ENCODE measurements at places on chromosomes 4 and X.

GRCh38 chr4:151276787-151277562 is at the start of gene PRSS48:
PRSS48 (plus strand) TSS chr4:151277161; CDS start chr4:151277173, 12 bp downstream.
- DNase-seq: no peak

- DNase-seq: no peak
Measured at GRCh38 chr4:16818005-16818404, 80.4 kb downstream of the LDB2 start.

GRCh38 chr4:100422894-100423293 is 94.9 kb downstream of the EMCN start:
- no peak for DNase-seq

DNA sequence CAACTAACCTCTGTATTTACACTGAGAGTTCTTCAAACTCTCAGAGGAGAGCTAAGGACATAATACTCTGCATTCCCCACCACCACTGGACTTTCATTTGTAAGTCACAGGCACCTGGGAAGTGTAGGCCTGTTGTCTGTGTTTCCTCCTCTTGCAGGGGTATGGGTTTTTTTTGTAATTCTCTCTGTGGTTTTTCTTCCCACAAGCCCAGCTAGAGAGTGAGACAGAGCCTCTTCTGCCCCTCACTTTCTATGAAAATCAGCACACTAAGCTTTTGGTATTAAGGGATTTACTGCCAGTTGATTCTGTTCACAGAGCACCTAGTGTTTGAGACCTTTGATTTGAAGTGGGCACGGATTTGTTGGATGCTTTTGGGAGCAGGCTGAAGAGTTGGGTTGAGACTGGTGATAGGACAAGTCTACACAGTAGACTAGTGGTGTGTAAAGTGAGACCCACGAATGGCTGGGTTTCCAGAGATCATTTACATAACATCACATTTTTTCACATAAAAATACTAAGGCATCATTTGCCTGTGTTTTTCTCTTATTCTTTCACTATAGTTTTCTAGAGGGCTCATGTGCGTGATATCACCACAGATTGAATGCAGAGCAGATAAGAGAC is 28.9 kb upstream of the WDR17 start:
- DNase-seq: no peak

DNA sequence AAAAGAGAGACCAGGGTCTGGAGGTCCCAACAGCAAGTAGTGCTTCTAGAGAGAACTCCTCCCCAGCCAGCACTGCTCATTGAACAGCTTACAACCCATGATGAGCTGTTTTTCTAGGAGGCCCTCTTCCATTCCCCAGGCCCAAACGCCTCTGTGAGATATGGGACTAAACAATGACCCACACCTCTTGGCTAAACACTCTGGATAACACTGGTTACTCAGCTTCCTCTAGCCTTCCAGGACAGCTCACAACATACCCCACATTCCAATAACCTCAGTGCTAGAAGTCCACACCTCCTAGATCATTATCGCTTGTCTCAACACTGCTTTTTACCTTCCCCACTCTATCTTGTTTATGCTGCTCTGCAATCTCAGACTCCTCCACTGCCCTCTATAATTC is 35.4 kb upstream of the PGRMC2 start:
- no peak for DNase-seq

DNA sequence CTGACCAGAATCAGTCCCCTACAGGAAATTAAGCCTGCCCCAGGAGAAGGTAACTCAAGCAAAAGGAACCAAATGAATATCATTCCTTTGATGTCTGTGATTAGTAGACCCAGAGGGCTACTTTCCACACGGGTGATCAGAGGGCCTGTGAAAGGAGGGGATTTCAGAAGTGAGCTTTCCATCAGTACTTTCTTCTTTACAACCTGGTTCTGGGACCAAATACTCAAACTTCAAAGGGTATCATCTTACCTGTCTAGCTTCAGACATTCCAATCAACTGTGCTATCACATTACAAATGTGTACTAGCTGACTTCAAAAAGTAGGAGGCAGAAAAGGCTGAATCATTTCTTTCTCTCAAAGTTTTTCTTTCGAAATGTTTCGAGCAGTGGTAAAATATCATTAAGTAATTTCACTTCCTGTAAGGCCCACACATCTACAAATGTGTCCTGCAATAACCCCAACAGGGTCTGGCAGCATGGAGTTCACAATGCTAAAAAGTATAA is 23.9 kb downstream of the ACSL4 start:
- DNase-seq: no peak

- DNase-seq: no peak
Measured at GRCh38 chrX:110847334-110847733, 51.7 kb upstream of the CHRDL1 start.

GRCh38 chr4:106914223-106914622 is 121.9 kb downstream of the DKK2 start:
- DNase-seq: no peak

GRCh38 chr4:7741946-7742806 is 197.5 kb downstream of the AFAP1 start:
- DNase-seq: no peak

DNA sequence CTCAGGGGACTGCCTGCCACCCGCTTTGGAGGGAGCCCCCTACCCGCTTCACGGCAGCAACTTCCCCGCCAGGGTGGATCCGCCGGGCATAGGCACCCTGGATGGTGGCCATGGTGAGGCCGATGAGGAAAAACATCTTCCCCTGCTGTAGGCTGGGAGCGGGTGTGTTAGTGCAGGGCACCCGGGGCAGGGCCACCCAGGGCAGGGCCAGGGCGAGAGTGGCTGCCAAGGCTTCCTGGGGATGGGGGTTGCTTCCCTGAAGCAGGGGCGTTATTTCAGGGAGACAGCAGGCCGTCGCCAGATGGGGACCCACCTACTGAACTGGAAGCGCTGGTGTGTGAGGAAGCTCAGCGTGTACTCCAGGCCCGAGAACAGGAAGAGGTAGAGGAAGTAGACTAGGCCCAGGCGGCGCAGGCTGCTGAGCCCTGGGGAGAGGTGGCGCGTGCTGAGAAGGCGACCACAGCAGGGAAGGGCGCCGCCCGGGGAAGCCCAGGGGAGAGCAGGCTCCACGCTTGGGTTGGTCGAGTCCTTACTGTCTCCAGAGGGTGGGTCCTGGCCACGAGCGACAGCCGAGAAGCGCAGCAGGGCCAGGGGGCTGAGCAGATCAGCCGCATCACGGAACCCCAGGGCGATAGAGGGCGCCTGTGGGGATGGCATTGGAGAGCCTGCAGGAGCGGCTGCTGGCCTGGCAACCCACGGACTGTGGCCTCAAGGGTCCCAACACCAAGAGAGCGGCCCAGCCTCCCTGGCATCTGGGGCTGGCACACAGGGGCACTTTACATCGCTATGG is 31.5 kb downstream of the NOP14 start:
- DNase-seq: no peak

- DNase-seq: no peak
Measured at GRCh38 chr4:123786920-123787319, 390.3 kb downstream of the SPRY1 start.

DNA sequence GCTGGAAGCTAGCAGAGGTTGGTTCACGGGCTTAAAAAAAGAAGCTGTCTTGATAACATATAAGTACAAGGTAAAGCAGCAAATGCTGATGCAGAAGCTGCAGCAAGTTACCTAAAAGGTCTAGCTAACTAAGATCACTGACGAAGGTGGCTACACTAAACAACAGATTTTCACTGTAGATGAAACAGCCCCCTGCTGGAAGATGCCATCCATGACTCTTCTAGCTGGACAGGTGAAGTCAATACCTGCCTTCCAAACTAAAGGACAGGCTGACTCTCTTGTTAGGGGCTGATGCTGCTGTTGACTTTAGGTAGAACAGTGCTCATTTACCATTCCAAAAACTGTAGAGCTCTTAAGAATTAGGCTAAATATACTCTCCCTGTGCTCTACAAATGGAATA is 99.5 kb downstream of the FBXW7 start:
- DNase-seq: no peak

DNA sequence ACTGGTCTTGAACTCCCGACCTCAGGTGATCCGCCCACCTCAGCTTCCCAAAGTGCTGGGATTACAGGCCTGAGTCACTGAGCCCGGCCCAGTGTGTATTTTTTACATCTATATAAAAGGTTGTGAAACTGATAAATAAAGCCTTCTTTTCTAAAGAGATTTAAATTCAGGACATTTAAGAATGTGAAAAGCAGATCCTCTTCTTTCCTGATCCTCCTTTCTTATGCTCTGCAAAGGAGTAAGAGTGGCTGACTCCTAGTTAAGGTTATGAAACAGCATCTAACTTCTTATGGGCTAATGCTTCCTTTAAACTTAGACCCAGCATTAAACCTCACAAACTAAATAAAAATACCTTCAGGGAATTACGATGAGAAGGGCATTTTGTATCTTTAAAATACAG is 197.7 kb upstream of the MAB21L2 start:
- DNase-seq: no peak

GRCh38 chr4:169062897-169063244 is 52.8 kb upstream of the CBR4 start:
- DNase-seq: no peak

- no peak for DNase-seq
Measured at GRCh38 chrX:41351923-41352322, 18.0 kb downstream of the DDX3X start.

- no peak for DNase-seq
Measured at GRCh38 chrX:35699642-35700041, 98.5 kb upstream of the MAGEB16 start.

- no peak for DNase-seq
Measured at GRCh38 chrX:1011691-1012283, 200.7 kb downstream of the CRLF2 start.

- DNase-seq: no peak
Measured at GRCh38 chr4:161303551-161303950, 860.2 kb downstream of the FSTL5 start.

DNA sequence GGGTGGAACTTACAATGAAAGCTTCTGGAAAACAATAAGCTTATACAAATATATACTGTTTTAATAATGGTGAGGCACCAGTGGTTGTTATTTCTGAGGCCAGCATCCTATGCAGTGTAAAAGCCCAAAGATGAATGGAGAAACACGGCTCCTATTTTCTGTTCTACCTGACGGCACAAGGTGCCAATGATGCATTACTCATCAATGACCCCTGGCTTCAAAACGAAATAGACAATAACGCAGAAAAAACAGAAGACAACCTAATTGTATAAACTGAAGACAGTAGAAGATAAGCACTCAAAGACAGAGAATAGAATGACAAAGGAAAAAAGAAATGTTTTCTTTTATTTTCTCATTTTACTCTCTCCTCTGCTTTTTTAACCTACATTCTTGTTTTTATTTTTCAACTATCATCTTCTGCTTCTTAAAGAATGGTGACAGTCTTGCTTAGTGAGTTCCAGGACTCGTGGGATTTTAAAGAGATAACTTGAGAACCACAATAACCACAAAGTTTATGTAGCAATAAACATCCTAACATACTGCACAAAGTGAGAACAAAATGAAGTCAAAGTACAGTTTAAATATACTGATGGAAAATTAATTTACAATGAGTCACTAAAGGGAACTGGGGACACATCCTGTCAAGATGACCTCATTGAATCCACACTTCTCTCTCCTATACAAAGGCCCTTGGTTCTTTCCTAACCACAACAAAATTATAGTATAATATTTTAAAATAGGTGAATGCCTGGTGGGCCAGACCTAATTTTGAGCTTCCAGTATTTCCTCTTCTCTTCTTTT is 169.8 kb downstream of the BTC start:
- no peak for DNase-seq

DNA sequence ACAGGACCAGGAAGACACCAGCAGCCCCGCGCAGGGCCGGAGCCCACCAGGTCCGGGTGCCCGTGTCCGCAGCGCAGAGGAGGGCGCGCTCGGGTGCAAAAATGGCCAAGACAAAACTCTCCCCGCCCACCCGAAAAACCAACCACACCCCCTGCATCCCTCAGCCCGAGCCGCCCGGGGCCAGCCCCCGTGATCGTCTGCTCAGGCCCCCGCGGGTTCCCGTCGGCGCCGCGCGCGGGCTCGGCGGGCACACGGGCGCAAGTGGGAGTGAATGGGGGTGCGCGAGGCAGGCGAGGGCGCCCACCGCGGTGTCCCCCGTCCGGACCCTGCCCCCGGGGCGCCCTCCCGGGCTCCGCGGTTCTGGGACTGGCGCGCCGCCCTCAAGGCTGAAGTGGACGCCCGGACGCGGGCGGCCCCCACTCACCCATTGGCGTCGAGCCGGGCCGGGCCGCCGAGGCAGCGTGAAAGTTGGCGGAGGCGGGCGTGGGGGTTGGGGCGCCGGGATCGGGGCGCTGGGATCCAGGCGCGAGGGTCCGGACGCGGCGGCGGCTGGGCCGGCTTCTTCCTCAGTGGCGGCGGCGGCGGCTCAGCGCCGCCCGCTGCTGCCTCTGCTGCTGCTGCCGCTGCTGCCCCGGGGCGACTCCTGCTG is 393 bp downstream of the SH3KBP1 start:
- no peak for DNase-seq

DNA sequence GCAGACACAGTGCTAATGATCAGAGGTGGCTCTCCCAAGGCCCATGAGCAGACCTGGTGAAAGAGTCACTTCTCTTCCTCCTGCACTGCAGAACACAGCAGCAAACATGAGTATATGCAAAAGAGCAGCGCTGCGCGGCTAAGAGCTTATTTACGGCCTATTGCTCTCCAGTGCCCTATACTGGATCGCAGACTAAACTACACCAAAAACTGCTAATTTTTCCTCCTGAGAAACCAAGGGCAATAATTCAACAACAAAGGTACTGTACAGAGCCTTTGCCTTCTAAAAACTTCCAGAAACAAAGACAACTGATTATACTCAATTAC is 702.5 kb downstream of the ARAP2 start:
- no peak for DNase-seq

GRCh38 chr4:1842993-1843448 is 12.9 kb downstream of the LETM1 start:
- DNase-seq: no peak

- DNase-seq: no peak
Measured at GRCh38 chrX:16185725-16186136, 18.4 kb downstream of the MAGEB17 start.

GRCh38 chr4:173469622-173470021 is 60.4 kb downstream of the HAND2 start:
- DNase-seq: no peak

- no peak for DNase-seq
Measured at GRCh38 chr4:69196209-69196965, 18.2 kb downstream of the UGT2B11 start.

- no peak for DNase-seq
Measured at GRCh38 chrX:56765811-56766553, 36.9 kb downstream of the NBDY start.

- DNase-seq: no peak
Measured at GRCh38 chrX:72532366-72532765, 40.3 kb downstream of the HDAC8 start.

GRCh38 chrX:22081475-22082092 is 49.5 kb downstream of the PHEX start:
- DNase-seq: peak; percentile 5

DNA sequence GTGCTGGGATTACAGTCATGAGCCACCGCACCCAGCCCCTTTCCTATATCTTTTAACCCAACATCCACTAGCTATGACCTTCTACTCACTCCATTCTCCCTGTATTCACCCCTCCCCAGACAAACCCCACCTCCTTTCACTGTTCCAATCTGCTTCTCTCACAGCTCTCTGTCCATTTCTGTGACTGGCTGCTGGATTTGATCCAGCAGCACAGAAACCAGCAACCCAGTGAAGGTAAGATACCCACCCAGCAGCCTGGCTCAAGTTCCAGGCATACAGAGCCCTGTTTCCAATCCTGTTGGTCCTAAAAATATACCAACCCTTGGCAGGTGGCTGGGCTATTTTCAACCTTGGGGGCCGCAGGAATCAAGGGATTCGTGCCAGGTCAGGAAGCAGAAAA is 56.9 kb upstream of the SMIM10 start:
- no peak for DNase-seq

GRCh38 chrX:154096140-154097002 is 1.1 kb downstream of the MECP2 start:
- DNase-seq: no peak
